ENCODE measurements at places on chromosomes 4 and X.
A peak's percentile ranks its signal among the peaks of the same experiment; 100 is the strongest.

DNA sequence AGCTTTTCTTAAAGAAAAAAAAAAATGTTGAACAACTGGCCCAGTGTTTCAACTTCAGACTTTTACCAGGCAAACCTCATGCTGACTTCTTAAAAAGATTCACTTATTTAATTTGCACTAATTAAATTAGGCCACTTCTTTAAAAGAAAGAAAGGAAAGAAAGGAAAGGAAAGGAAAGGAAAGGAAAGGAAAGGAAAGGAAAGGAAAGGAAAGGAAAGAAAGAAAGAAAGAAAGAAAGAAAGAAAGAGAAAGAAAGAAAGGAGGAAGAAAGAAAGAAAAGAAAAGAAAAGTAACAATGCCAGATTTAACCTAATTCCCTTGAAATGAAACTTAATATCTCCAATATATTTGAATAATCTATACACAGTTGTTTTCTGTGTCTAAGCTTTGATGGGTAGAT, 71.4 kb upstream of the PRPS2 start:
- no peak for DNase-seq

DNA sequence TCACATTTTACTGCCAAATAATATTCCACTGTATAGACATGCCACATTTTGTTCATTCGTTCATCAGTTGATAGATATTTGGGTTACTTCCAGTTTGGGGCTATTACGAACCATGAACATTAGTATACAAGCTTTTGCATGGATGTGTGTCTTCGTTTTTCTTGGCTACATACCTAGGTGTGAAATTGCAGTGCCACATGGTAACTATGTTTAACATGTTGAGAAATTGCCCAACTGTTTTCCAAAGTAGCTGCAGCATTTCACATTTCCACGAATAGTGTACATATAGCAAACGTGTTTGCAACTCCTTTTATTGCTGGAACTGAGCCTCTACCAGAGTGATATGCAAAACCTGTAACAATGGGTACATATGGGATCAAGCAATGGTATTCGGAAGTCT, 221.5 kb downstream of the VEGFC start:
- DNase-seq, result no peak

DNA sequence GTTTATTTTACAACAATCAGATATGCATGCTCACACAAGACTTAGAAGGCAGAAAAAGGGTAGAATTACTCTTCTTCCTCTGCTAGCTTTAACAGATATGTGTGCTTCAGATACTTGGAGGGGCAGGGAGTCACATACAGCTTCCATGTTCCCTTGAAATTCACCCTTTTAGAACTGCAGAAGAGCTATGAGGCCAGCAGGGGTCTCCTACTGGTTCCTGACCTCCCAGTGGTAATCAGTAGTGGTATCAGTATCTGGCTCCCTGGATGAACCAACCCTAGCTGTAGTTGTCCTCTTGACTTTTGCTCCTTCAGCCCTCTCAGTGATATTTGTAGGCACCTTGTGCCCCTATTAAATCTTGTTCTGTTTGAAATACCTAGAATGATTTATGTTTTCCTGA, 81.5 kb downstream of the RCHY1 start:
- DNase-seq, result no peak

GRCh38 chr4:122218762-122219161, 66.6 kb downstream of the BLTP1 start:
- DNase-seq, result peak; percentile 21

DNA sequence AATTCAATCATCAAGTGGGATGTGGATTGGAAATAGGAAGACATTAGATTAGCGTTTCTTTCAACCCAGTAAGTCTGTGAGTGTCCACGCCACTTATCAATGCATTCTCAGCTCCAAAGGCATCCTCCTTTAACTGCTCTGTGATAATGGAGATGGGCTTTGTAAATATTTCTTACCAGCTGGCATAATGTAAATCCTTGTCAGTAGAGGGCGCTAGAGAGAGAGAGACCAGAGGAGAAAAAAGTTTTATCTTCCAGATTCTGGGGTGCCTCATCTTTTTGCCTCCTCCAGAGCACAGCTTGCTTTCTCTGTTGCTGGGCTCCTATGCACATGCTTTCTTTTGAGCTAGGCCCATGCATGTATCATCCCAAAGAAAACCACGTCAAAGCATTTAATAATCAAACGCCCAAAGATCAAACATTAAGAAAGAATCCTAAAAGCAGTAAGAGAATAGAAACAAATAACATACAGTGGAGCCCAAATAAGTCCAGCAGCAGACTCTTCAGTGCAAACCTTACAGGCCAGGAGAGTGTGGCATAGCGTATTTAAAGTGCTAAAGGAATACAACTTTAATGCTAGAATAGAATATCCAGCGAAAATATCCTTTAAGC, 9.6 kb upstream of the MTMR1 start:
- peak; percentile 26 for DNase-seq

DNA sequence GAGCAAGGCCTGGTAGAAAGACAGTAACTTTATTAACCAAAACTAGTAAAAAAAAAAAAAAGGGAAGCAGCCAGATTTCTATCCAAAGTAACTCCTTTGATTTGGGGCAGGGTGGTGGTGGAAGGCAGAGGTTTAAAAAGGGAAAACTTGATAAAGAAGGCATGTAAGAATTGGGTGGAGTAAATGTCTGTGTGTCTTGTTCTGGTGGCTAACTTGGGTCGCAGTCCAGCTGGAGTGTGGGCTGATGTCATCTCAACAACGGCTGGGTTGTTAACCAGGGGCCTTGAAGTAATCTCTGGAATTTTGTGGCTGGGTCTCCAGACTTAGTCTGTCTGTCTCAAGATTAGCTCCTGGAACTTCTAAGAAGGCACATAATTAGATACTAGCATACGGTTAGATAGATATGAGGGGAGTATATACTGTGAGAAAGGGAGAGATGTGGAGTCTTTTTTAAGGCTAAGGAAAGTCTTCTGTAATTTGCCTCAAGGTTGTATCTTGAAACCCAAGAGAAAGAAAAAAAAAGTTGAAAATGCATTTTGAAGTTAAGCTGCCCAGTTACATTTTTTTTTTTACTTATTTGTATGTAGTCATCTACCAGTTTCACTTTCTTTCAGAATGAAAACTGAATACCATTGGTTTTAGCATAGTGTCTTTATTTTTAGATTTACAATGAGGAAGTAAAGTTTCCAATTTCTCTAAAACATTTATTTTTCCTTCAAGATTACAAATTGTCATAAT, 48.3 kb downstream of the MTHFD2L start:
- peak; percentile 48 for DNase-seq

- no peak for DNase-seq
These were observed 52.6 kb downstream of the RNF150 start for GRCh38 chr4:141080668-141081067.

DNA sequence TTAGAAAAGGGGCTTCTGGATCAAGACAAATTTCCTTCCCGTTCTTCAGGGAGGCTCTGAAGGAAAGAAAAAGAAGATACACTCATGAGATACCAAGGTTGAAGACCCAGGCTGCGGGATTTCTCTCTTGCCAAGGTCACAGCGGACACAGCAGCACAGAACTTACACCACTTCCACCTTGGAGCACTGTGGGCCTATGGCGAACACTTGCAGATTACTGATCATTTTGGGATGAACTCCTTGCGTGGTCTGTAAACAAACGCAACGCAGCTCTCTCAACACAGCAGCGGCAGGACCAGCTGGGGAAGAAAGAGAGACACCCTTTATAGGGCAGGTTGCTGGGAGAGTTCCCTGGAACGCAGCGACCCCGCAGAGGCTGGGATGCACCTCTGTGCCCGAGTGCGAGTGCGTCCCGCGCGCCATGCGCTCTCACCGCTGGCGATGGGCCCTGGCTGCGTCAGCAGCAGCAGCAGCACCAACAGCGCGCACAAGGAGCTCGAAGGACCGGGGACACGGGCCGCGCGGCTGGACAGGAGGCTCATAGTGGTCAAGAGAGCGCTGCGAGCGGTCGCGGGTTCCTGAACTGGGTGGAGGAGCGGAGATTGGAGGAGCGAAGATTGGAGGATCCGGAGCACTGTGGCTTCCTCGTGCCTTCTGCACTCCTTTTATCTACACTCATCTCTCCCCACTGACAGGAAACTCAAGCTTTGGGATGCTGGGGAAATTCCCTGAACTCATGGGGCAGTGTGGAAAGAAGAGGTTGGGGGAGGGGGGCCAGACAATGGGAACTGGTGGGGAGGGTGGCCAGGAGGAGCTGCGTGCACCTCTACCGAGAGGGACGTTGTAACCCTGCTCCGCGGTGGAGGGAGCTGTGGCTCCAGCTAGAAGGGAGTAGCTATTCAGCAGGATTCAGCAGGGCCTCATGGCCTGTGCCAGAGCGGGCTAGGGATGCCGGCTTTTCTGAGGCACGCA, at the start of gene CXCL5:
TSS of gene CXCL5 (minus strand) at position 638 of the 972 bp plus-strand sequence. CDS start at position 542, 96 bp downstream.
- peak; percentile 60 for DNase-seq

- no peak for DNase-seq
These were observed 69.6 kb downstream of the PPP2R2C start for GRCh38 chr4:6402566-6403399.

DNA sequence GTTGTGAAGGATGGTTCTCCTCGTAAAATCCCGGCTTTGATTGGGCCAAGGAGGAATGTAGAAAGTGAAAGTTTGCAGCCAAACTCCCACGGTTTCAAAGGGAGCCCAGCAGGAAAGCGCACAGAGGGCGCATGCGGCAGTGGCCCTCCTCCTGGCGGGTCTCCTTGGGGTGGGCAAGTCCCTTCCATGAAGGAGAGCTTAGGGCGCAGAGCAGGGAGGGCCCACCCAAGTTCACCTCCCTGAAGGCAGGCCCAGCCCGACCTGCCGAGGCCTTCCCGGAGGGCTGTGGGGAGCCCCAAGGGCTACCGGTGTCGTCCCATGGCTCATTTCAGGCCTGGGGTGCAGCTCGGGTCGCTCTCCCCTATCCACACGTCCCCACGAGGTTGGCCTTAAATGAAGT, 2.0 kb downstream of the PDZD4 start:
- DNase-seq, result no peak

DNA sequence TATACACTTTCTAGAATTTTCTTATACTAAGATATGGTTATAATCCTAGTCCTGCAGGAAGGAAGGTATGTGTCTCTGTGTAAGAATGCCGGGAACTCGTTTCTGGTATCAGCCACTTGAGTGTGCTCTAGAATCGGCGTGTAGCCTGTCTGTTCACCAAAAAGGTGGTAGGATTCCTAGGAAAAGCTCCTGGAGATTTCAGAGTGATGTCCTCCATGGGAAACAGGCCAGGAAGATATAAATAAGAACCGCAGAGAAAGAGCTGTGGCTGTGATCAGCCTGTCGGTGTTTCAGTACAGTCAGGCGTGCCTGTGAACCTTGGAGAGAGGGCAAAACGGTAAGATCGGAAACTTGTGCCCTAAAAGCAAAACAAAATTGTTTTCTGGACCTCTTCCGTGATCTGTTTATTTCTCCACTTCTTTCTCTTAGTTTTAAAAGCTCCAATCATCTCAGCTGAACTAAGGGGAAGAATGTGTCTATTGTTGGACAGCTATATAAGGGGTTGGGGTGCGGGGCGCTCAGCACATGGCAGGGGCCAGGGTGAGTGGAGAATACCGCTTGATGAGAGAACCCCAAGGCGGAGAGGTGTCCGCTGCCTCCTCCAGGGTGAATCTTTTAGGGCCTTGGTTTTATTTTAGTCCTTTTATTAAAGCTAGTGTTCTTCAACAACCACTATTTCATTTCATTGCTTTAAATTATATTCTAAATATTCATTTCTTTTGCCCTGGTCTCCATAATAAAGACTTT, 303.8 kb upstream of the TENM3 start:
- DNase-seq, result peak; percentile 50

DNA sequence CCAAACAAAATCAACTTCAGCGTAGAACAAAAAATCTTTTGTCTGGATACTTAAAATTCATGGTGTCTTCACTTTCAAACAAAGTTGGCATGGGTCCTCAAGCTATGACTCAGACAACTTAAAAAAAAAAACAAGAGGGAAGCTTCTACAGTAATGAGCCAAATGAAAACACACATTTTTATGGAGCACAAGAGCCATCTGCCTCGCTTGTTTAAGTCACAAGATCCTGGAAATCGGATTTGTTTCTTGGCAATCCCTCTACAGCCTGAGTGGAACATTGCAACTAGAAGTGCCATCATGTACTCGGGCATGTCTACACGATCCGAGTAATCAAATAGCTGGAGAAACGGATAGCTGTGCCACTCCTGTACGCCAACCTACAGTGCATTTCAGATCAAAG, 22.6 kb downstream of the LAMP2 start:
- peak; percentile 45 for DNase-seq

- DNase-seq, result peak; percentile 33
These were observed 45.6 kb upstream of the CHRNA9 start for GRCh38 chr4:40289366-40290188.

DNA sequence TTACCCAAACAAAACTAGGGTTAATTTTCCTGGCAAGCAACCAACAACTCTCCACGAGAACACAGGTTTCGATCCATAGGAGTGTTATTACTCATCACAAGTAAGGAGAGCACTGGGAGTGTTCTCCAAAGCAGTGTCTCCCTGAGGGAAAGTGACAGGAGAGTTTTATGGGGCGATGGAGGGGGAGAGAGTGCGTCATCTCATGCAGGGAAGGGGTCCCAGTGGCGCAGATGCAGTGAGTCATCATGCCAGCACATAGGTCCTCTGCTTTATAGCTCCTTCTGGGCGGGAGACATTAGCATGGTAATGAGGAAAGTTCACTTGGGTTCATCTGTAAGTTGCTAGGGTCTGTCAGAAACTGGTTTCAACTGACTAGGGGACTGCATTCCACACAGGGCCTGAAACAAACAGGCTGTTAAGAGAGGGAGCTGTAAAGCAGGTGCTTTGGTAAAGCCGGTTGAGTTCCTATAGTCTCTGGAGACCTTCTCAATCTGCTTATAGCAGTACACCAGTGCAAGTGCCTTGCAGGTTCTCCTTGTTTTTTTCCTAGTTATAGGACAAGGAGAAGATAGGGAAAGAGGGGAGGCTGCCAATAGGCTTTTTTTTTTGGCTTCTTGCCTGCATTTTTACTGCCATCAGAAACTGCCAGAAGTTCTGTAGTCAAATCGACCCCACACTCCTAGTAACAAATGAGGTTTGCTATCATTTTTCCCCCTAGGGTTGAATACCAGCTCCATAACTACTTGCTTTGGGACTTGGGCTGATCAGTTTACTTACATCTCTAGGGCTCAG, 12.8 kb upstream of the BOD1L1 start:
- DNase-seq, result peak; percentile 95

GRCh38 chr4:95190751-95191436, 357.9 kb downstream of the UNC5C start:
- DNase-seq, result no peak

DNA sequence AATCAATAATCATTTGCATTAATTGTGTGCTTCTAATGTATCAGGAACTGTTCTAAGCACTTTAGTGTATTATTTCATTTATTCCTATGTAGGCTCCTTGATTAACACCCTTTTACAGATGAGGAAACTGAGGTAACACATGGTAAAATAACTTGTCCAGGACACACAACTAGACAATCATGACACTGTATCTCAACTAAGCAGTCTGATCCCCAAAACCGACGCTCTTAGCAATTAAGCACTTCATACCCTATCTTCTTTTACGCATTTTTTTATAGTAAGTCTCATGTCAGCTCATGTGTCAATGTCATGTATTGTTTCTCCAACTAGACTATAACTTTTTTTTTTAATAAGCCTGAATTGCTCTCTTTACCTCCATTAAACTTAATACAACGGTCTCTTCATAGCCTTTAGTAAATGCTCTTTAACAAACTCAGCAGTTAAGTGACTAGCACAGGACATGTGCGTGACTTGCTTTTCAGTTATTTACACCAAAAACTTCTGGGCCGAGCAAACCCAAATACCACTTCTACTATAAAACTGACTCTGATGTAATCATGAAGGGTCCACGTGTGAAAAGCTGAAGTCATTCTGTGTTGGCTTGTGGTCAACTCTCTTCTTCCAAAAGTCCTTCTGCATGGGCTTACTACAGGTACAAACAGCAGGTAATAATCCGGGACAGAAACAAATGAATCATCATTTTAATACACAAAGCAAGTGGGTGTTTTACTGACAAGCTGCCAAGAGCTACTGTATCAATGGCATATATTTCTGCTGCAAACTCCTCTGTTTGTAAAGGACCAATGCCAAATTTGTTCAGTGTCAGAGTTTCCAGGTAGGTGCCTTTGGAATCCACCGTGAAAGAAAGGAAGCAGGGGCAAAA, 7.9 kb upstream of the AMBN start:
- DNase-seq, result no peak
